Stimulated activated CD4-positive, alpha-beta T cell treated with anti-CD3 and anti-CD28 coated beads, Interleukin-1b, Interleukin-23, amount 100 ng/mL, for 48 hours (primary cell): ENCODE measurements at places on chromosomes 6 and 20.

DNA sequence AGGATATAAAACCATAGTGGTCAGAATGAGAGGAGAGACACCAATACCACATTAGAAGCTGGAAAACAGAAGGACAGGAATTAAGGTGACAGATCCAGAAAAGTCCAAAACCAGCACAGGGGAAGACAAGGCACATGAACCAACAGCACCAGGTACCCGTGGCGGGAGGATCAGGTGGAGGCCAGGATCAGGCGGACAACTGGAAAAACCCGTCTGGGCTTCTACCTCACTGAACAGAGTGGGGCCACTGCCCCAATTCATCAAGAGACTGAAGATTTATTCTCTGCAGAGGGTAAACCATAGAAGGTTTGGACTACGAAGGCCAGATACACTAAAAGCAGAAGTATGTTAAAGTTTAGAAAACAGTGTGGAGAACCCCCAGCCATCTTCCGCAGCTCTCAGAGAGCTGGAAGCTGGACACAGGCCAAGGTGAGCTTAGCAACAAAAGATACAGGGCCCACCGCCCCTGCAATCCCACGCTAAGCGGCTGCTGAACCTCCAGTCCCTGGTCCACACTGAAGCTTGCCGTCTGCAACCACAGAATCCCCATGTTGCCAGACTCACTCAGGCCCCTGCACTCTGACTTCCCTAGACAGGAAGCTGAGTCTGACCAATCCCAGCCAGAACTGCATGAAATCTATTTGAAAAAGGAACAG, 29.9 kb downstream of the ABHD12 start:
- no peak for DNase-seq

DNA sequence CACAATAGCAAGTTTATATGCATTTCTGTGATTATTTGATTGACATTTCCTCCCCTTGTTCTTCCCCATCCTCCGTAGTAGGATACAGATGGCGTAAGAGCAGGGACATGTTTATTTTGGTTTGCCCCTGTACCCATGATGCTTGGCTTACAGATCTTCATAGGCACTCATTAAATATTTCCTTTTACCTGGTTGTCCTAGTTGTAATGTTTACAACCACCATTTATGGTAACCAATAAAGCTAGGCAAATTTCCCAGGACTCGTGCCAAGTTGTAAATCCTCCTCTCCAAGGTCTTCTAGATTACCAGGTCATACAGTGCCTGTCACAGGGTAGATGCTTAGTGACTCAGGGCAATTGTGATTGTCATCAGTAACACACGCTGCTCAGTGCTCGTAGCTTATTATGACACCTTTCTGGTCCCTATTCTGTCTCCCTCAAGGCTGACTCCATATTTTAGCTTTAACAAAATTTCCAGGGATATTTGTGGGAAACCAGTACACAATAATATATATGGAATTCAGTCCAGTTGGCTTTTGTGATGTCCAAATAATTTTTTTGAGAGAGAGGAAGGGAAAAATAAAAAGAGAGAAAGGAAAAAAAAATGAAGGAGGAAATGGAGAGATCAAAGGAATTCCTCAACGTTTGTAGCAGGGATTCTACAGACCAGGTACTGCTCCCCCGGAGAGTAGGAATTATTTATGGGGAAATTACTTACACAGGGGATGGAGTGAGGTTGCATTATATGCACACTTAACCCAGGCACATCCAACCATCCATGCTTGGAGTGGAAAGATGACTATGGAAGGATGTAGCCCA, 24.6 kb downstream of the CYP24A1 start:
- no peak for DNase-seq

- no peak for DNase-seq
Observed at GRCh38 chr20:44501448-44501847, 20.4 kb downstream of the SERINC3 start.

GRCh38 chr6:10534419-10534762, 13.2 kb downstream of the GCNT2 start:
- DNase-seq, result no peak

DNA sequence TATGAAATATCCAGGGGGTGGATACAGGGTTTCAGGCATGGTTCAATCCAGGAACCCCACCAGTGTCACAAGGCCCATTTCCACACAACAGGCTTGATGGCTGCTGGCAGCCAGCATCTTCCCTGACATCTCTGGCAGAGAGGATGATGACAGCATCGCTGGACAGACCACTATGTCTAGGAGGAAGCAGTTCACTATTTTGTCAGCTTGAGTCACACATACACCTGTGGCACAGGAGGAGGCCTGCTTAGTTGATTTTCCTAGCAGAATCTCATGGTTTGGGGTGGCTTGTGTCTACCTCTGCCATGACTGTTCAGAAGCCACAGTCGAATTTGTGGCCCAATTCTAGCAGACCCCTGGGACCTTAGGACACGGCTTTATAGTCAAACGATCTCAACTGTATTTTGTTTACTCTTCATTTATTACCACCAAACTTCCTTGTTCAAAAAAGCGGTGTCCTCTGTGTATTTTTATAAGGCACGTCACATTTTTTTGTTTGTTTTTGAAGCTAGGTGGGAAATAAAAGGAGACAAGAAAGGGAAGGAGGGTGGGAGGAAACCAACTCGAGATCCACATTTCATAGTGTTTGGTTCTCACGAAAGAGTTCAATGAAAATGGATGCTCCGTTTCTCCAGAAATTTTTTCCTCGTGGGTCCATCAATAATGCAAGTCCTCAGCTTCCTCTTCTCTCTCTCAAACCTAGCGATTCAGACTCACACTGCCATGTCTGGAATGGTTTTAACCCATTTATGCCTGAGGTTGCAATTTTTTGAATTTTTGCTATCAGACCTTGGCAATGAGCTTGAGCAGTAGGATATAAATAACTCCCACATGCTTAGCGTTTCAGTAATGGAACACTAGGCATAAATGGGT, 94.4 kb downstream of the TOX2 start:
- no peak for DNase-seq
